ENCODE measurements at places on chromosomes 3 and 15.

DNA sequence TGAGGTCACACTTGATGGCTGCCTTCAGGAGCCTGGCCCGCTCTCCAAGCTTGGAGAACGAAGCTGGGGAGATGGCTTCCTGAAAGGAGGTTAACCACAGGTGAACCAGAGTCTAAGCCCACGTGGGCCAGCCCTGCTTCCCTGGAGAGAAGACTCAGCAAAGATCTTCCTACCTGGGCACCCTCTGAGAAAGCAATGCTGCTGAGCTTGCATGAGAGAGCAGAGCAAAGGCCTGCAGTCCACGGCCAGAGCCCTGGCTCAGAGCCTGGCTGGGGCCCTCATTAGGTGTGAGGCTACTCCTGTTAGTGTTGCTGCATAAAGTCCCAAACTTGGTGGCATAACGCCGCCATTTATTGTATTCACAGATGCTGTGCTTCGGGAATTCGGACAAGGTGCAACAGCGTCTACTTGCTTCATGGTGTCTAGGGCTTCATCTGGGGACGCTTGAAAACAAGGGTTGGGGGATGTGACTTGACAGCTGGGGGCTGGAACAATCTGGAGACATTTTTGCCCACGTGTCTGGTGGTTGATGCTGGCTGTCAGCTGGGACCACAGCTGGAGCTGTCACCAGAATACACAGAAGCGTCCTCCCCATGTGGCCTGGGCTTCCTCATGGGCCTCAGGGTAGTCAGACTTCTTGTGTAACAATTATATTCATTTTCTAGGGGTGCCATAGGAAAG is 87.9 kb upstream of the MEF2A start:
- no peak for DNase-seq

DNA sequence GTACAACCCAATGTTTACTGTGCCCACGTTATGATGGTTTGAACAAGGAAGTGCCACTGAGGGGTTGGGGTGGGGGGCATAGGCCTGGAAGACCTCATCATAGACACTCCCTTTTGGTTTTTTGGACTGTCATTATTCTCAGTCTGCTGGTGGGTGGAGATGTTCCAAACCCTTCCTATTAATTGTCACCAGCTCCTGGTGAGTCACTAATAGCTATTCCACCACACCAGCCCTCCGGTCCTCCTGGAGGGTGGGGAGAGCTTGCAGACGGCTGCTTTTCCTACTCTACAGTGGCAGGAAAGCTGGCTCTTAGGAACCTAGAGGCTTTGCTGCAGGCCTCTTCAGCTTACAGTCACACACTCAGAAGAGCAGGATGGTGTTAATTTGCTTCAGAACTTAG is 9.0 kb upstream of the COPG1 start:
- DNase-seq: no peak

DNA sequence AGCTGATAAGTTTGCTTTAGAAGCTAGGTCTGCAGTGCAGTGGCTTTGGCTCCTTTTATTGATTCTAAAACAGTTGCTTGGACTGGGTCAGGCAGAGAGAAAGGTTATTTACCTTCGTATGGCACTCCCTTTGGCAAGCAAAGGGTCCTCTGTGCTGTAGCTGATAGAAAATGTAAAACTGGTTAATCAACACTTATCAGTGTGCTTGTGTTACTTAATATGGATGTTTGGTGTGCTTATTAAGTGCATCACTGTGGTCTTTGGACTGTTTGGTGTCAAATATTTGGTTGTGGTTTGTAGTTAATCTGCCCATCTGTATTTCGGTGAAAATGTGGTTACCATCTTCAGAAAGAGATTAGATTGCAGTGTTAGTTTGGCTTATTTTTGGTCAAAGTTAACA is 16.0 kb downstream of the UBE2E2 start:
- DNase-seq: no peak

DNA sequence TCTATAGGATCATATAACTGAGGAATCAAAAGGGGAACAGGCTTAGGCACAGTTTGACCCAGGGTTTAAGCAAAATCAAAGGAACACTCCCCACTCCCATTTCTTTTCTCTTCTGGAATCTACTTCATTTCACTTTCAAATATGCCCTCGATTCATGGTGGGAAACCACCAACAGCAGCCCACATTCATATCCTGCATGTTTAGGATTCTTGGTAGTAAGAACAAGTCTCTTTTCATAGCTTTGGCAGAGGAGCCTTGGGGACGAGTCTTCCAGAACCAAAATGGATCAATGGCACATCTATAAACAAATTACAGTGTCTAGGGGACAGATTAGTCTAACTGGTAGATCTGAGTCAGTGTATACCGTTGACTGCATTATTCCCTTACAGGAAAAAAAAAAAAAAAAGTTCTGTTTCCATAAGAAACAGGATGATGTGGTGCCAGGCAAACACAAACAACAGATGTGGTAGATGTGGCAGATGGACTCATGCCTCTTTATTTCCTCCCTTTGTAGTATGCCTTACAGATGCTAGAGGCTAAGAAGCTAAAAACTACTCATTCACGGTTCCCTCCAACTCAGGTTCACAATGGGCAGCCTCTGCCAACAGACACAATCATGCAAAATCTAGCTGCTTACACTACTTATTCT is 578.3 kb upstream of the ADAMTS9 start:
- no peak for DNase-seq

- no peak for DNase-seq
Observed at GRCh38 chr15:46660096-46660842, 1025.4 kb downstream of the SQOR start.

GRCh38 chr3:131193641-131194238 is 167.1 kb downstream of the NEK11 start:
- no peak for DNase-seq

DNA sequence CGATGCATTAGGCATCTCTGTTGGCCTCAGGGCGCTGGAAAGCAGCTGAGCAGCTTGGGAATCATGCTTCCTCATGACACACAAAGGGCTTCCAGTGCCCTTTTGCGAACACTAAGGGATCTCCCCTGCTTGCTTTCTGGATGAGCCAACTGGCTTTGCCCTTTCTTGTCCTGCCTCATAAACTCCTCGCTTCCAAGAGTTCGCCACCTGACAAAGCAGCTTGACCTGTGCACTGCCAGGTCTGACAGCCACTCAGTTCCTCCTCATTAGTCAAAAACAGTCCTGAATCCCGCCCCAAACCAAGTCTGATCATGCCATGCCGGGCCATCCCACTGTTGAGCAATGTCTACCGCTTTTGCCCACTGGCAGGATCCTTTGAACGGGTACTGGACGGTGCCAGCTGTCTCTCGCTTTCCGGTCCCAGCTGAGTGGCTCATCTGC is 265.4 kb upstream of the LYSMD4 start:
- DNase-seq: no peak

- DNase-seq: peak; percentile 81
Observed at GRCh38 chr15:74322558-74323180, 44.8 kb downstream of the CYP11A1 start.

GRCh38 chr15:29688506-29689286 is 133.6 kb downstream of the TJP1 start:
- no peak for DNase-seq

DNA sequence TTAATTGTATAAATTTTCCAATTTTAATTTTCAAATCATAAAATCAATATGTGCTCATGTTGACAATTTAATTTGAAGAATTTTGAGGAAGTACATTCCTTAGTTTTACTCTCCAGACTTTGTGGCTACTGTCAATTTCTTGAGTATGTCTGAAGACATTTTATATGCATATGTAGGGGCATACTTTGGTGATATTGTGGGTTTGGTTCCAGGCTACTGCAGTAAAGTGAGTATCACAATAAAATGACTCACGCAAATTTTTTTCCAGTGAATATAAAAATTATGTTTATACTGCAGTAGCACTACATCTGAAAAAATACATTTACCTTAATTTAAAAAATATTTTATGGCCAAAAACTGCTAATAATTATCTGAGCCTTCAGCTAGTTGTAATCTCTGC is 123.2 kb upstream of the PLCL2 start:
- DNase-seq: no peak

DNA sequence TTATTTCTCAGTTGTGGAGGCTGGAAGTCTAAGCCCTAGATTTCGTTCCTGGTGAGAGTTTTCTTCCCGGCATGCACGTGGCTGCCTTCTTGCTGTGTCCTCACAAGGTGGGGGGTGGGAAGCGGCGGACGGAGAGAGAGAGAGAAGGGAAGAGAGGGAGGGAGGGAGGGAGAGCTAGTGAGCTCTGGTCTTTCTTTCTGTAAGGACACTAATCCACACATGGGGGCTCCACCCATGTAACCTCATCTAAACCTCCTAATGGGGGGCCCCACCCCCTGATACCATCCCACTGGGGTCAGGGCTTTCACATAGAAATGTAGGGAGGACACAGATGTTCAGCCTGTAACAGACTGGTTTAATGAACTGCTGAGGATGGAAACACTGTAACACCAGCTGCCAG is 7.3 kb downstream of the FBLN2 start:
- DNase-seq: no peak

DNA sequence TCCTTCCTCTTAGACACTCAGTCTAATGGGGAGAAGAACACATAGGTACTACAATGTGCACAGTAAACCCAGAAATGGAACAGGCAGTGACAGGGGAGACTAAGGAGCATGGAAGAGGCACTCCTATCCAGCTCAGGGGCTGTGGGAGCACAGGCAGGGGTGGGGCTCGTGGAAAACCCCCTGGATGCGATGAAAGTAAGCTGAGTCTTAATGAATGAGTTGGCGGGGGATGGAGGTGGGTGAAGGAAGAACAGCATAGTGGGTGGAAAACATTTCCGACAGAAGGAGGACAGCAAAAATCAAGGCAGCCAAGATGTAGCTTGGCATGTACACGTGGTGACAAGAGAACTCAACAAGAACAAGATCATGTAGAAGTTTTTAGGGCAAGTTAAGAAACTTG is 33.6 kb upstream of the UBE2E2 start:
- DNase-seq: no peak

GRCh38 chr3:173007079-173007723 is 133.8 kb downstream of the SPATA16 start:
- no peak for DNase-seq

- DNase-seq: no peak
Observed at GRCh38 chr3:127097481-127097880, 95.5 kb upstream of the PRR23E start.

GRCh38 chr15:101439285-101439919 is 50.1 kb downstream of the PCSK6 start:
- no peak for DNase-seq

GRCh38 chr15:43911235-43911781 is 84.5 kb downstream of the WDR76 start:
- peak; percentile 56 for DNase-seq

- no peak for DNase-seq
Observed at GRCh38 chr3:143567823-143568222, 280.4 kb downstream of the SLC9A9 start.

GRCh38 chr3:156014489-156014888 is 105.9 kb upstream of the KCNAB1 start:
- DNase-seq: no peak

- DNase-seq: no peak
Observed at GRCh38 chr3:141812084-141812483, 48.9 kb downstream of the GRK7 start.
